ENCODE measurements at places on chromosomes 3 and 15.

GRCh38 chr3:196321162-196321561, 3.1 kb upstream of the DYNLT2B start:
- no peak for DNase-seq

DNA sequence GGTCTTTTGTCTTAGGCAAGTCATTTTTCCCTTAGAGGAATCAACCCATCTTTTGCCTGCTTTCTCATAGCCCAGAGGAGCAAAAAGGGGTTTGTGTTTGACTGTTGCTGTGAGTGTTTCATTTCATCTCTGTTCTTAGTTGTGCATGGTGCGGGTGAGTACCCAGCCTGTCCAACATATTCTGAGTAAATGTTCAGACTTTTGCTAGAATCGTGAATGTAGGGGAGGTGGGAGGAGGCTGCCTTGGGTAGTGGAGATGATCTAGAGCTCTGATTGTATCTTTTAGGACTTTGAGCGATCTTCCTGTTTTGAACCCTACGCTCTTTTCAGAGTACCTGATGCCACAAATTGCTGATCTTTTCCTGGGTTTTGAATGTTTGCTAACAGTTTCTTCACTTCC, 123.1 kb downstream of the ZNF609 start:
- DNase-seq = no peak

GRCh38 chr3:29694331-29694730, 413.5 kb downstream of the RBMS3 start:
- no peak for DNase-seq

GRCh38 chr3:17579289-17580031, 163.0 kb downstream of the TBC1D5 start:
- no peak for DNase-seq

- DNase-seq = no peak
Measured at GRCh38 chr3:175941352-175941751, 1082.2 kb downstream of the NAALADL2 start.

- DNase-seq = no peak
Measured at GRCh38 chr3:172355836-172356235, 92.4 kb downstream of the GHSR start.

GRCh38 chr3:172089250-172089649, 49.9 kb downstream of the FNDC3B start:
- DNase-seq = no peak

DNA sequence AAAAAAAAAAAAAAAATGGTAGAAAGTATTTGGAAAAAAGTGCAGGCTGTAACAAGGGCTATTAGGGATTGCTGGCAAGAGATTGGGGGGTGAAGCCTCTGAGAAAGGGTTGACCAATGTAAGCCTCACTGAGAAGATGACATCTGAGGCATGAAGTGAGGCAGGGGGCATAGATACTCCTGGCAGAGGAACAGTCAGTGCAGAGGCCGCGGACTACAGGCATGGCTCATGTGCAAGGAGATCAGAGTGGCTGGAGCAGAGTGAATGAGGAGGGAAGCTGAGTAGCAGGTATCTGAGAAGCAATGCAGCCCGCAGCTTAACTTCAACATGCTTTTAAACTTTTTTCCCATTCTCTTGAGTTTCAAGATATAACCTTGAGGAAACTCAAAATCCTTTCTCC, 5.4 kb downstream of the FBXL22 start:
- no peak for DNase-seq

- DNase-seq = no peak
Measured at GRCh38 chr3:106386050-106386449, 517.2 kb upstream of the CBLB start.

GRCh38 chr3:59995563-59995962, 945.7 kb upstream of the CFAP20DC start:
- no peak for DNase-seq

DNA sequence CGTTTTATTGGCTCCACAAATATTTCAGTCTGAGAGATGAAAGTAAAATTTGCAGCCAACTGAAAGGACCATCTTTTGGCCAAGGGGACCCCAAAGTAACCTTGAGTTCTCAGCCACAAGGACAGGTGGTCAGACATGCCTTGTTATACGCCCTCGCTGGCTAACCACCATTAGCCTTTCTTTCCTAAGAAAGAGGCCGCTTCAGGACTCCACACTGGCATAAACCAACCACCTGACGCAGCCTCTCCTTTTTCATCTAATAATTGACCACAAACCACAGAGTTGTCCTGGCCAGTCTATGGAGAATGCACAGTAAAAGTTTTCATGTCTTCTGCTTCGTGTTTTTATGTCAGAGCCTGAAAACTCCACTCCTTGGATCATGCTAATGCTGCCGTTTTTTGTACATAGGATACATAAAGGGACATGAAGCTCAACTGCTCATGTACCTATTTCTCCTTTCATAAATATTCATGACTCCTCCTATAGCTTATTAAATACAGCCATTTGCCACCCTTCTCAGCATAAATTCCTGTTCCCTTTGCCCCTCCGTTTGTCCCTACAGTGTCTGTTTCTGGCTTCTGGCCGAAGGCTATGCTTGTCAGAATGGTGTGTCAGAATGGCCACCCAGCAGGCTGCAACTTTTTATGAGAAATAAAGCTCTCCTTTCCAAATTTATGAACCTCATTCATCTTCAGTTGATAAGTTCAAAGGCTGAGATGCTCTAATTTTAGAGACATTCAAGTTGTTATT, 374.1 kb upstream of the RBMS3 start:
- DNase-seq = no peak

DNA sequence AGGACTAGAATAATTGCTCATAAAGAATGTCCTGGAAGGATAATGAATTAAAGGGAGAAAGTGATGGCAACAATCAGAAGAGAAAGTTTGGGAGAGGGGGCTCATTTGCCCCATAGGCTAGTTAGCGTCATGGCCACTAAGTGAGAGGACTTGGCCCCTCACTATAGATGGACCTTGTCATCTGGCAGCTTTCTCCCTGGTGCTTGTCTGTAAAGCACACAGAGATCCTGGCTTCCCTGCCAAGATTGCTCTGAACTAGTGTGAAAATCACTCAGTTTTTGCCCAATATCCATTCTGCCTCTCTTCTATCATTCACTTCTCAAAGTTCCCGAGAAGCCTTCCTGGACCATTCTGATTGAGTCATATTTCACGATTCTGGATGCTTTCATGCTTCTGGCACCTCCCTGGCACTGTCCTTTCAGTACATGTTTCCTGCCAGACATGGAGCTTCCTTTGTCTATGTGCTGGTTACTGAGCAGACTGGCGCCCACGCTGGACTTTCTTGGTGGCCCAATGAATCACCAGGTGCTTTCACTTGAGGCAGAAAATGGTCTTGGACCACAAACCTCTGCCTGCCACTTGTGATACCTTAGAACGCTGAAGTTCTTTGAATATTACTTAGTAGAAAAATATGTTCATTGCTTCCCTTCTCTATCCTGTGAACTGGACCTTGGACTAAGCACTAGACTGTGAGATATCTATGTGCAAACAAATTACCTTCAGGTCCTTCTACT, 709.6 kb upstream of the CFAP20DC start:
- DNase-seq = no peak

GRCh38 chr15:48811325-48811958, 573 bp upstream of the CEP152 start:
- no peak for DNase-seq

GRCh38 chr15:51030649-51031316, 63.9 kb downstream of the TNFAIP8L3 start:
- DNase-seq = no peak

DNA sequence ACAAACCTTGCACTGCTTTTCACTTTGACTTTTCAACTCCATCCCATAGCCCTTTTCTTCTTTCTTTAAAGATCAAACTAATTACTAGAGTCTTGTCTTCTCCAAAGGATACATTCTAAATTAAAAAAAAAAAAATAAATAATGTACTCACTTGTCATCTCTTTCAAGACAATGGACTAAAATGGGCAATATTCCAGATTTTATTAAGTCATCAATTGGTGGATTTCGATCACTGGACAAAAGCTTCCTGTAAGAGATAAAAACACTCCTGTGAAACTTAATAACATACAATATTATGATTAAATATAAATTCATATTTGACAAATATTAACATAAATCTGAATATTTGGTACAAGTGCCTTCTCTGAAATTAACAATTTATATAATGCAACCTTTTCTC, 34.1 kb downstream of the KPNA4 start:
- no peak for DNase-seq

DNA sequence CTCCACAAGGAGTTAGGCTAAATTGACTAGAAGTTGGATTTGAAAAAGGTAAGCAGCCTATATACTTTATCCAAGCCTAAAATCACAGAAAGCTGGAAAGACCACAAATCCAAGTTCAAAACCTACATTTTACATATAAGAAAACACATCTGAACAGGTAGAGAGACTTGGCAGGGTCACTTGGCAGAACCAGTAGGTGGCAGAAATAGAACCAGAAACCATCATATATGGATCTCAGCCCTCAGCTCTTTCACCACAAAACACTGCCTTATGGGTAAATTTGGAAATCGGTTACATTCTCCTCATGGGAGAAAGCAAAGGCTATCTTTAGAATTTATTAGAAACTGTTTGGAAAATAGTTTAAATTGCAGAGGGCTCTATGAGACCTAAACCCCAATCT, 44.2 kb downstream of the MKRN2 start:
- no peak for DNase-seq

DNA sequence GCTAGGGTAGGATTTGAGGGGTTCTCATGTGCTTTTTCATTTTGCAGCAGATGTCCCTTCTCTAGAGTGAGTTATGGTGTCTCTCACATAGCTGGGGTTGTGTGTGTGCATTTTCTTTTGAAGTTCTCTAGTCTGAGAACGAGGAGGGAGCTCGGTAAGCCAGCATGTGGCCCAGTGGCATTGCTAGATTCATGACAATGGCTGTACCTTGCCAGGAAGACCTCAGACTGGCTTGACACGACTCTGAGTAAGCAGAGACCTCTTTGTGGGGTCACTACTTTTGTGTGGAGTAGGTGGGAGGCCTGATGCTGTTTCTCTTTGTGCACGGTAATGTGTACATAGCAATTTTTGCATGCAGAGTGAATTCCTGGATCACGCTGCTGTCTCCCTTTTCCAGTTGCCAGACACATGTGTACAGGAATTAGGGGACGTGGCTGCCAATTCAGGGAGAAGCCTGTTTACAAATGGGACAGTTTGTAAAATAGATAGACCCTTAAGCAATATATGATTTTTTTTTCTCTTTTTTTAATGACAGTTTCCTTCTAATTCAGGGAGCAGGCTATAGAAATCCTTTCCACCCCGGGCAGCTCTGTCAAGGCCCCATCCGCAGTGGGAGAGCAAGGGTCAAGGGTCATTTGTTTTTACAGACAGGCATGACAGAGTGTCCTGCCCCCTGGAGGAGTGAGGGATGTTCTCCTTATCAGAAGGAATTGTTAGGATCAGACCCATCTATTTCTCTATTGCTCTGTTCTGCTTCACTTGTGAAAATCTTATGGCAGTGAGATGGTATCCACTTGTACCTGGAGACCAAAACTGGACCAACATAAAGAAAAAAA, 4.6 kb downstream of the CACNA1D start:
- DNase-seq = no peak

- no peak for DNase-seq
Measured at GRCh38 chr3:136075811-136076210, 110.3 kb downstream of the PPP2R3A start.

GRCh38 chr15:64775551-64776401, at the start of gene RBPMS2:
Gene RBPMS2, minus strand, starts transcription at chr15:64775589. Its CDS starts 270 bp downstream, at chr15:64775319.
- no peak for DNase-seq

- no peak for DNase-seq
Measured at GRCh38 chr3:63807961-63808565, 11.0 kb upstream of the C3orf49 start.

GRCh38 chr3:69491975-69492374, 106.1 kb upstream of the FRMD4B start:
- no peak for DNase-seq

DNA sequence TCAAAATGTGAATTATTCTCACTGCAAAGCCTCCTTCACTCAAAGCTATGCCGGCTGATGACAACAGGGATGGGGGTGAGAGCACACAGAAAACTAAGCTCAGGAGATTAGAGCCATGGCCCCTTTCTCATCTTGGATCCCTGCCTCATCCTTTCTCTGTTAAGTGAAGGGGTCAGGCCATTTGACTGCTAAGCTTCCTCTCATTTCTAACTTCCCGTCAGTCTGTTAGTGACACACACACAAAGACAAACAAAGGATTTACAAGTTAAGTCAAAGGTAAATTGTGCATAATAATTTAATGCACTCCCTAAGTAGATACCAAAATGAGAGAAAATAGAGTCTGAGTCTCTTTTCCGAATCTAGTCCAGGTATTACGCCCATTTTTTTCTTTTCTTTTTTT, 1.2 kb downstream of the SS18L2 start:
- no peak for DNase-seq

GRCh38 chr3:115704661-115705338, 81.5 kb downstream of the GAP43 start:
- no peak for DNase-seq

- DNase-seq = no peak
Measured at GRCh38 chr3:139283301-139283700, 60.5 kb upstream of the MRPS22 start.

GRCh38 chr3:25235466-25235865, 192.6 kb upstream of the RARB start:
- no peak for DNase-seq

DNA sequence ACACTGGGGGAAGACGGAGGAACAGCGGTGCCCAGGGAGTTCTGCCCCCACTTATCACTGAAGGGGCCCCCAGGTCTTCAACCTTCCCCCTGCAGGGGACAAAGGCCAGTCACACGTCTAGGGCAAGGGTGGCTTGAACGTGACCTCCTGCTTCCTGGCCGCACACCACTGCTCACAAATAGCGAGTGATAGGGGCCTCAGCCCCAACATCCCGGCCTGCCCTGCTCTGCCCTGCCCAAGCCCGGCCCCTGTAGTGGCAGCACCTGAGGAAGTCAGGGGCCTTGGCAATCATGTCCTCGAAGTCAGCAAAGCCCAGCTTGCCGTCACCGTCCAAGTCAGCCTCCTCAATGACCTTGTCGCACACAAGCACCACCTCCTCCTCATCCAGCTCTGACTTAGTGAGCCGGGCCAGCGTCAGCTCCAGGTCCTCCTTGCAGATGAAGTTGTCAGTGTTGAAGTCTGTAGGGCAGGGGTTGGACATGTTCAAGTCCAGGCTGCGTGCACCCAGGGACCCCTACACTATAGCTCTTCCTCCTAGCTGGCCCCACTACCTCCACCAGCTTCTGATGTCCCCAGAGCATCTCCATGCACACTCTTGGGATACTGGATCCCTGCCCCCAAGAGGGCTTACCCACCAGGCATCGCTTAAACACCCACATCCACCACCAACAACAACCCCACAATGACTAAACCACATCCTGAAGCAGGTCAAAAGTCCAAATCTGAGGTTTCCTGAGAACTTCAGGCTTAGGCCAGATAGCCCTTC, 13.3 kb downstream of the SH2D7 start:
- no peak for DNase-seq

GRCh38 chr3:8563597-8563996, 62.0 kb downstream of the LMCD1 start:
- DNase-seq = no peak

GRCh38 chr15:69576948-69577351, 124.3 kb downstream of the RPLP1 start:
- no peak for DNase-seq

DNA sequence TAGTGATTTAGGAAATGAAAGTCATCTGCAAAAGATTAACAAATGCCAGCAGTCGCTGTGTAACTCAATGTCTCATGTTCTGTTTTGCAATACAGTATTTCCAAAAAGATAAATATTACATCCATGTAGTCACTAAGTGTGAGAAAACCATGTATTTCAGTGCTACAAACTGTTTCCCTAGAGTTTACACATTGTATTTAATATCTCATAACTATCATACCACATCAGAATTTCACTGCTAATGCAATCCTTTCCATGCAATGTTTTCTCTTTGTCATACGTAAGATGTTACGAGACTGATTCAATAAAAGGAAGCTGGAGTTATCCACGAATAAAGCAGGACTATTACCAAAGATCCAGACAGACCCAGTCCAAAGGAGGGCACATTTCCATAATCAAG, 269.4 kb downstream of the GBE1 start:
- DNase-seq = no peak

All from activated CD8-positive, alpha-beta memory T cell treated with anti-CD3 and anti-CD28 coated beads, Interleukin-2, amount 50 U/mL, for 4 hours (primary cell).